ENCODE measurements at places on chromosomes 2 and 18.

- DNase-seq = no peak
- H3K4me3 ChIP-seq = no peak overlapping the region
- H3K36me3 ChIP-seq = no peaks in the 10 kb centered on the region
- no peak overlapping the region for H3K27ac ChIP-seq
- no peaks in the 10 kb centered on the region for H3K27me3 ChIP-seq
- no peaks in the 10 kb centered on the region for H3K4me1 ChIP-seq
Observed at GRCh38 chr2:31049916-31050588, 88.2 kb downstream of the GALNT14 start.

DNA sequence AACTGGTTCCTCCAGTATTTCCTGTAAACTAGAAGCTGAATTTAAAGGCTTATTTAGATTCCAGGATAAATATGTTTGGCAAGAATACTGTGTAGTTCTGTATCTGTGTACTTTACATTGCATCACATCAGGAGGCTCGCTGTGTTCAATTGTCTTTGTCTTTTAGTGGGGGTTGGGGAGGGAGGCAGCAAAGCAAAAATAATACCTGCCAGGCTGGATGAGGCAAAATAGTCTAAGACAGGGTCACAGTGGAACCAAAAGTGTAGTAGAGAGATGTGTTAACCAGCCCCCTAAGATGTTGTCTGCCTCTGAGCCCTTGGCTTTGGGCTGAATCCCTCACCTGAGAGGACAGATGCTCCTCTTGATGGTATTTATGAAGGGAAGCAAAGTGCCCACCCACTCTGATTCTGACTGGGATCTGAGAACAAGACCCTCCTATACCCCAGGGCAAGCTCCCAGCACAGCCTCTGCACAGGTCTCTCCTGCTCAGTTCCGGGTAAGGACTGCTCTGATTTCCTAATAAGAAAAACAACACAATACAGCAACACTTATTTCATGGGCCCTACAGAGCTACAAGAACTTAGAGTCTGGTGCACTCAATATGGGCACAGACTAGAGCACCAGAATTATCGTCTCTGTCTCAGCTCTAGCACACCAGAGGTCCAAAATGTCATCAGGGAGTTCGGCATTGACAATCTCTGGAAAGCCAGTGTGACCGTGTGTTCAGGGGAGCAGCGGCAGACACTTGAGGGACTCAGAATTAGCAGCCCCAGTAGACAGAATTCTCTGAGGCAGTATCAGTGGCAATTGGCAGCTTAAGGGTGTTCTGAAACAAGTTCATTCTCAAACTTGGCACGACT lies 7.2 kb upstream of the AFTPH start:
- H3K36me3 ChIP-seq = no peaks in the 10 kb centered on the region
- H3K27me3 ChIP-seq = no peaks in the 10 kb centered on the region
- no peak overlapping the region for H3K4me3 ChIP-seq
- DNase-seq = no peak
- no peak overlapping the region for H3K27ac ChIP-seq

DNA sequence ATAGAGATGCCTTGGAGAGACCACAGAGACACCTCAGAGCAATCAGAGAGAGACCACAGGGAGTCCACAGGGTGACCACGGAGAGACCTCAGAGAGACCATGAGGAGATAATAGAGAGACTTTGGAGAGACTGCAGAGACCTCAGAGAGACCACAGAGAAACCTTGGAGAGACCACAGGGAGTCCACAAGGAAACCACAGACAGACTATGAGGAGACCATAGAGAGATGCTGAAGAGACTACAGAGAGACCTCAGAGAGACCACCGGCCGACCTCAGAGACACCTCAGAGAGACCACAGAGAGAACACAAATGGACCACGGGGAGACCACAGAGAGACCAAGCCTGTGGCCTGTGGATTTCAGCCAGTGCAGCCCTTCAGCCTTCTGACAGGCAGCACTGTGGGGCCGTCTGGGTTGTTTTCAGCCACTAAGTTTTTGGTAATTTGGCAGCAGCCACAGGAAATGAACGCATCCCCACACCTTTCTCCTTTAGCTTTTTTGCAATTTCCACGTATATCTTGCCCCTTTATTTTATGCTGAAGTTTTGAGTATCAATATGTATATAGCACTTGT lies 11.4 kb upstream of the TMEM18 start:
- no peaks in the 10 kb centered on the region for H3K36me3 ChIP-seq
- no peak for DNase-seq
- H3K4me3 ChIP-seq = peak overlapping the region; percentile 38
- H3K27me3 ChIP-seq = no peaks in the 10 kb centered on the region
- H3K4me1 ChIP-seq = peaks cover 21% of the 10 kb centered on the region
- H3K27ac ChIP-seq = peak overlapping the region; percentile 54

GRCh38 chr2:221649051-221649775 lies 77.1 kb upstream of the EPHA4 start:
- no peaks in the 10 kb centered on the region for H3K36me3 ChIP-seq
- DNase-seq = peak; percentile 19
- H3K27ac ChIP-seq = no peak overlapping the region
- no peak overlapping the region for H3K4me3 ChIP-seq
- H3K27me3 ChIP-seq = no peaks in the 10 kb centered on the region
